ENCODE measurements at places on chromosomes 3 and 15.

GRCh38 chr15:53580366-53580765, 179.1 kb downstream of the WDR72 start:
- no peak for DNase-seq

DNA sequence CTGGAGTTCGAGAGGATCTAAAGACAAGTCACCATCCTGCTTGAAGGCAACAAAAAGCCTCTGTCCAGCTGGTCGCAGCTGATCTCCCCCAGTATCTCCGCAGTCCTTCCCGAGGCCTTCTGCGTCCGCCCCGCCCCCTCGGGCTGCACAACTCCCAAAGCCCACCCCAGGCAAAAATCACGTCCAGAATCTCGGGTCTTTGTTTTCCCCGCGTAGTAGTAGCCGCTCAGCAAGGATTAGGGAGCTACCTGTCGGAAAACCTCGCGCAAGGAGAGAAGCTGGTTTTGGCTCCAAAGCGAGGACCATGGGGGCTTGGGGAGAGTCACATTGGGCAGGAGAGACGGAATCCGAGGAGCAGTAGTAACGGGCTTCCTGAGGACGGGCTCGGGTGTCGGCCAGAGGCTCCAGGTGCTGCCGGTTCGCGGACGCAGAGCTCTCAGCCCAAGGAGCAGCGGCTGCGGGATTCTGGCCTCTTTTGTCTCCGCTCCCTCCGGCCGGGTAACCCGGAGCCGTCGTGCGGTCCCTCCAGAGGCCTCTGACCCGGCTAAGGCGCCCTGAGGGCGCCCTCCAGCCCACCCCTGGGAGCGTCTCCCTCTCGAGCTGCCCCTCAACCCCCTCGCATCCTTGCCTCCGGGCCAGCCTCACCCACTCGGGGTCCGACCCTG, 401 bp downstream of the ZSCAN29 start:
- peak; percentile 8 for DNase-seq

GRCh38 chr3:131053043-131053859, 26.6 kb downstream of the NEK11 start:
- no peak for DNase-seq

- no peak for DNase-seq
Observed at GRCh38 chr15:40047415-40048210, 8.6 kb upstream of the SRP14 start.

GRCh38 chr15:80640531-80641121, 54.5 kb upstream of the ABHD17C start:
- DNase-seq: no peak

DNA sequence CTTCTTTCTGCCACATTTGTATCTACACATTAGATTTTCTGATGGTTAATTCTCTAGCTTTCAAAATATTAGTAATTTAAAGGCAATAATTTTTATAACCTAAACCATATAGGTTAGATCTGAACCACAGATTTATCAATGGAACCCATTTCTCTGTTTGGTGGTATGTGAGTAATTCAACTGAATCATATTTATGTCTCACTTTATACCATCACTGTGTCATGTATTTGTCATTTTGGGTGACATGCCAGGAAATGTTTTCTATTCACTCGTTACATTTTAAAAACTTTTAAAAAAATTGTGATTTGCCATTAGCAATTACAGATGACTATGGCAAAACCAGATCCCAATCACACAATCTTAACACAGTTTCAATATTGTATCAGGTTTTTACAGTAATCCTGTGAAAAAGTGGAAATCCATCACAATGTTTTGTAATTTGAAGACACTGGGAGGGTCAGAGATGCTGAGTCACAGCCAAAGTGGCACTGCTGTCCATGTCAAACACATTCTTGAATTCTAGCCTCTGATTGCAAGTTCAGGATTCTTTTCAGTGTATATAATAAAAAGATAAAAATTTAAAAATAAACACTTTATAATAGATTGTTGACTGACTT, 356.0 kb upstream of the RBMS3 start:
- DNase-seq: no peak

DNA sequence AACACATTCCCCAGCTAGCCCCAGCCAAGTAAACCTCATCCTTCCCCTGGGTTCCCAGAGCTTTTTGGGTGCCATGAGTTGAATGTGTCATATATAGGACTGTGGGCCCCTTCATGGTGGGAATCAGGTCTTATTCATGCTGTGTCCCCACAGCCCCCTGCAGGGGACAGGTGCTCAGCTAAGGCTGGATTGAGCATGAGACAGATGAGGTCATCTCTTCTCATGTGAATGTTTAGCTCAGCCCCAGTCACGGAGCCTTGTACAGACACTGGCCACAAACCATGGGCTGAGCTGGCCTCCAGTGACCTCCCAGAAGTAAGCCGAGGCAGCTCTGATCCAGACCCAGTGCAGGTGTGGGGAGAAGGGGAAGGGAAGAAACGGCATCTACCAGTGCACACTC, 70.7 kb downstream of the C3orf70 start:
- no peak for DNase-seq

DNA sequence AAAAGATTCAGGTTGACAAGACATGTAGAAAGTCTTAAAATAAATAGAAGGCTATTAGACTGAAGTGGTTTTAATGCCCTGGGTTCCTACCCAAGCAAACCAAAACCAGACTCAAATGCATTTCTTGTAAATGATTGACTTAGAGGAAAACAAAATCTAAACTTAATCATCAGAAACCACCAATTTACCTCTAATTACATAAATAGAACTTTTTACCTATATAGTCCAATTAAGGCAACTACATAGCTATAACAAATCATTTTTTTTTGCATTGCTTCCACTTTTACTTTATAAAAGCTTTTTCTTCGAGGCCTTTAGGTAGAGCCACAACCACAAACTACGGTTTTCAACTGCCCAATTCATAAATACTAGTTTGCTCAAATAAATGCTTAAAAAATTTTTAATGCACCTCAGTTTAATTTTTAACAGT, 231.3 kb upstream of the ARHGEF26 start:
- DNase-seq: no peak

DNA sequence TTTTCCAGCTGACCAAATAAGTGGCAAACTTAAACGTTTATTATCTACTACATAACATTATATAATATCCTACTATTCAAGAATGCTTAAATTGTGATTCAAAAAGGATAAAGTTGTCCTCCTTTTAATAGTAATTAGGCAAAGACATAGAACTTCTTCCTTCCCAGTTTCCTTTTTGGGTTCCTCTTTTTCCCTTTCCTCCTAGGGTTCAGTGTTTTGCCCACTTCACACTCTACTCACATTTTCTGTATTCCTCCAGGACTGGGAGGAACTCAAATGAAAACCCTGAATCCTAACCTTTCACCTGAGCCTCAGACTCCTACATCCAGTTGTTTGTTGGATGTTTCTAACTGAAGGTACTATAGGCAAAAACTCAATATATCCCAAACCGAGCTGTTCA, 132.5 kb downstream of the PEAK1 start:
- no peak for DNase-seq

- DNase-seq: peak; percentile 33
Observed at GRCh38 chr3:4977001-4977852, 2.0 kb upstream of the BHLHE40 start.

- DNase-seq: no peak
Observed at GRCh38 chr3:131397889-131398288, 16.3 kb downstream of the NUDT16 start.

GRCh38 chr15:62455441-62455921, 290.4 kb upstream of the C2CD4B start:
- DNase-seq: no peak

GRCh38 chr3:107430996-107431245, 53.7 kb downstream of the CCDC54 start:
- no peak for DNase-seq

- DNase-seq: no peak
Observed at GRCh38 chr15:49696433-49696832, 75.6 kb downstream of the DTWD1 start.

DNA sequence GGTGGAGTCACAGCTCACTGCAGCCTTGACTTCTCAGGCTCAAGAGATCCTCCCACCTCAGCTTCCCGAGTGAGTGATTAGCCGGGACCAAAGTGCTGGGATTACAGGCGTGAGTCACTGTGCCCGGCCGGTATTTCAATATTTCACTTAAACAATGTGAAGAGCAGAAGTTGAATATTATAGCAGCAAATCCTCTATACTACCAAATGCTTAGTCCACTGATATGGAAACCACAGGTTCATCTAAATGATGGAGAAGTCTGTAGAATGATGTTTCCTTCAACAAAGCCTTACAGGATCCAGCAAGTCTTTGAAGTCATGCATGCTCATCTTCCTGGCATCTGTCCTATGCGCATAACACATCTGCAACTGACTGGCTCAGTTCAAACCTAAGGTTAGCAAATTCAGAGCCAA, 20.3 kb upstream of the UACA start:
- DNase-seq: no peak

- no peak for DNase-seq
Observed at GRCh38 chr3:192940129-192940528, 22.5 kb upstream of the MB21D2 start.

- no peak for DNase-seq
Observed at GRCh38 chr3:103006526-103007183, 571.8 kb downstream of the ZPLD1 start.

- no peak for DNase-seq
Observed at GRCh38 chr3:120625159-120625586, 29.0 kb downstream of the NDUFB4 start.

GRCh38 chr15:31486906-31487695, 160.5 kb downstream of the KLF13 start:
- no peak for DNase-seq

GRCh38 chr3:146306656-146307455, 56.0 kb upstream of the PLSCR4 start:
- no peak for DNase-seq

- no peak for DNase-seq
Observed at GRCh38 chr3:67416703-67417102, 237.7 kb downstream of the SUCLG2 start.

- no peak for DNase-seq
Observed at GRCh38 chr3:167656821-167657220, 3.1 kb upstream of the WDR49 start.

- DNase-seq: no peak
Observed at GRCh38 chr3:35336601-35337000, 302.7 kb upstream of the ARPP21 start.

- no peak for DNase-seq
Observed at GRCh38 chr15:51089041-51089440, 5.7 kb downstream of the TNFAIP8L3 start.

DNA sequence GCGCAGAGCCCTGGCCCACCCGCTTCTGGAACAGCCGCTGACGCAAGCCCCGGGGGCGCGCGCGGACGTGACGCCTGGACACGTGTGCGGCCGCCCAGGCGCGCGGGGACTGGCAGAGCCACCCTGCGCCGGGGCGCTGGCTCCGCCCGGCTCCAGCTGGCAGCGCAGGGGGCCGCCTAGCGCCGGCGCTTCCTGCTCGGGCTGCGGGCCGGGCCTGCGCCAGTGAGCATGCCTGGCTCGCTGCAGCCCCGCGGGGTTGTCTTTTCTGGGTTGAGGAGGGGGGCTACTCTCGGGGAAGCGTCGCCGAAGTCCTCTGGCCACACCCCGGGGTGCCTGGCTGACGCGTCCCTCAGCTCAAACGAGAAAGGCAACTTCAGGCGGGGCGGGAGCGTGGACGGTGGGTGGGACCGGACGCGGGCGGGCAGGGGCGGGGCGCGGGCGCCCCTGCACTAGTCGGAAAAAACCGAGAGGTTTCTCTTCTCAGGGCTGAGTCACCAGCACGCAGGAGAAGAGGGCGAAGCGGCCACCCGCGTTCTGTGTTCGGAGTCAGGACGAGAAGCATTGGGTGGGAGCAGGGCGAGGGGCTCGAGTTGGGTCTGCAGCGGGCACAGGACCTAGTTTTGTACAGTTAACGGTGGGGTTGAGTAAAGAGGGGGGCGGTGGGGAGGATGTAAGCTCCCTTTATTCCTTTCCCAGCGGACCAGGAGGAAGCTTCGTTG, at the start of gene SIAH2:
Gene SIAH2 (minus strand): TSS at position 48 of the 719 bp plus-strand sequence. CDS start 320 bp downstream, outside the sequence.
- peak; percentile 85 for DNase-seq

GRCh38 chr15:97165205-97165604, 795.3 kb upstream of the ARRDC4 start:
- no peak for DNase-seq

GRCh38 chr15:39239562-39239961, 341.3 kb upstream of the THBS1 start:
- no peak for DNase-seq

DNA sequence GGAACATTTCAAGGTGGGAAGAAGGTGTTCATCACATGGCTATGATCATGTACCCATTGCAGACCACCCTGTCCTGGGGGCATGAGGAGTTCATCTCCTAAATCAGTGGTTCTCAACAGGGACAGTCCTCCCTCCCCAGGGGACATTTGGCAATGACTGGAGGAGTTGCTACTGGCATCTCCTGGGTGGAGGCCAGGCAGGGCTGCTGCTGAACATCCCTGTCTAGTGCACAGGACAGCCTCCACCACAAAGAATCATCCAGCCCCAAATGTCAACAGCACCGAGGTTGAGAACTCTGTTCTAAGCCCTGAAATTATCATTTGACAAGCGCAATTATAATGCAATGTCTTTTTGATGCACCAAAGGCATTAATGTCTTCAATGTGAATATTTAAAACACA, 4.4 kb upstream of the DNAJB8 start:
- DNase-seq: no peak

All from activated CD8-positive, alpha-beta memory T cell treated with anti-CD3 and anti-CD28 coated beads for 1 hour (primary cell).